ENCODE measurements at places on chromosomes 5 and 9. TPM values are rescaled to one million over a fixed set of nuclear protein-coding genes. Genes with fewer than 3 reads are reported as not detected.

DNA sequence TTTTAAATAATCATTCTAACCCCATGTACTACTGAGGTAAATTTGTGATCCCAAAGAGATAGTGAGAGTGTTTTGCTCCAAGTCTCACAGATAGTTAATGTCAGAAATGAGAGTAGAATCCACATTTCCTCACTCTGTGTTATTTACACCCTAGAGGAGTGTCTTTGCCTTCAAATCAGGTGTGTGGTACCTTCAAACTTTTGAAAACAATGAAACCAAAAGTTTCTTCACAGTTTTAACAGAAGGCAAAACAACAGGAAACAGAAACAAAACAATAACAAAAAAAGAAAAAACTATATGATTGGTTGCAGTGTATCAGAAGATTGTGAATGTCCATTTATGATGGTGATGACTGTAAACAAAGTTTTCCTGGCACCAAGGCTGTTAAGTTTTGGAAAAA is 85.9 kb downstream of the ERBIN start:
- DNase-seq, result no peak

Gene SLC25A2
- total RNA-seq, result not detected

DNA sequence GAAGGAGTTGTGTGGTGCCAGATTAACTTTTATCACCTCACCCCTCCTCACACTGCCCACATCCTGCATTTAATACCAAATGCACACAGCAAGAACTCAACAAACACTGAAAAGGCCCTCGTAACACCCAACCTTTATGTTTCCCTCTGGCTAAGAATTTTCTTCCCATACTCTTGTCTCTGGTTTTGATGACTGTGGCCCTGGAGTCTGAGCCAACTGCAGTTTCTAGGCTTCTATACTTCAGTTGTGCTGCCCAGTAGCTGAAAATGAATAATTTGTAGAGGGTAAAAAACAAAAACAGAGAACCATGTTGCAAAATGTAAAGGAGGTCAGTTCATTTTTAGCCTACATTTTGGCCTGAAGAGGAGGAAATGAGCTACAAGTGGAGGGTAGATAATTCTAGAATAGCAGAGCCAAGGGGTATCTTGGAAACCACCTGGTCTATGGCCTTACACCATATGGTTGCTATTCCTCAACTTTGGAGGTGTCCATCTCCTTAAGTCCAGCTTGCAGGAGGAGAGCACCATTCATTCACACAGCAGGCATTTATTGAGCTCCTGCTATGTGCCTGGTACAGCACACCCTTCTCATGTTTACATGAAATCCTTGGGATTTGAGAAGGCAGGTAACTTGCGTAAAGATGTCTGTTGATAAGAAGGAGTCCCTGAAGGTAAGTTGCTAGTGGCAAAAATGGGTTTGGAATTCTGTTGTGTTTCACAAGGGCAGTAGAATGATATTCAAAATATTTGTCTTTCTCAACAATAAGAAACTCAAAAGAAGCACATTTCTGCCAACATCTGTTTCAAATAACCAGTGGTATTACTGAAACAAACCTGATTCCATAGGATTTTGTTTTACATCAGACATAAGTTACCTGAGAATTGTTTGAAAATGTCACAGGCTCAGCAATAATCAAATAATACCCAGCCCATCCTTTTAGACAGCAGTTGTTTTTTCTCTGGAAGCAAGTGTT is 83.8 kb upstream of the TNFAIP8 start:
- no peak for DNase-seq

GRCh38 chr5:132540764-132541163 is 2.6 kb downstream of the IL5 start:
- no peak for DNase-seq

- no peak for DNase-seq
Observed at GRCh38 chr9:93089481-93089991, 6.5 kb upstream of the CARD19 start.

GRCh38 chr9:90379771-90380170 is 262.9 kb downstream of the DIRAS2 start:
- no peak for DNase-seq

Gene ELL2
- total RNA-seq, result 46.8 TPM

- DNase-seq, result no peak
Observed at GRCh38 chr5:9339206-9339818, 206.6 kb downstream of the SEMA5A start.

Gene RPP25L
- 65.5 TPM for total RNA-seq

GRCh38 chr9:38316166-38316780 is 76.2 kb upstream of the ALDH1B1 start:
- no peak for DNase-seq

DNA sequence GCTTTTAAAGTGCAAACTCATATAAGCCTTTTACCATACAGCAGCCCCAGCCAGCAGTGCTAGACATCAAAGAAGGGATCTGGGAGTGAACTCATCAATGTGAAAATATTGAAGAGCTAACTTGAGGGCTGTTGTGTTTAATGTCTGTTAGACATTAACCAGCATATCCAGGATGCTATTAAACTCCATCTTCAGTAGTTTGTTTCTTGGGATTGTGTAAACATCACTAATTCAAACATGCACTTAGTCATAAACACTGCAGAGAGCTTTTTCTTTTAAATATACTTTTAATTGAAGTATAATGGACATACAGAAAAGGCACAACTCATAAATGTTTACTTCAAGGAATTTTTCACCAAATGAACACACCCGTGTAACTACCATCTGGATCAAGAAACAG is 81.8 kb downstream of the TMEM252 start:
- no peak for DNase-seq

DNA sequence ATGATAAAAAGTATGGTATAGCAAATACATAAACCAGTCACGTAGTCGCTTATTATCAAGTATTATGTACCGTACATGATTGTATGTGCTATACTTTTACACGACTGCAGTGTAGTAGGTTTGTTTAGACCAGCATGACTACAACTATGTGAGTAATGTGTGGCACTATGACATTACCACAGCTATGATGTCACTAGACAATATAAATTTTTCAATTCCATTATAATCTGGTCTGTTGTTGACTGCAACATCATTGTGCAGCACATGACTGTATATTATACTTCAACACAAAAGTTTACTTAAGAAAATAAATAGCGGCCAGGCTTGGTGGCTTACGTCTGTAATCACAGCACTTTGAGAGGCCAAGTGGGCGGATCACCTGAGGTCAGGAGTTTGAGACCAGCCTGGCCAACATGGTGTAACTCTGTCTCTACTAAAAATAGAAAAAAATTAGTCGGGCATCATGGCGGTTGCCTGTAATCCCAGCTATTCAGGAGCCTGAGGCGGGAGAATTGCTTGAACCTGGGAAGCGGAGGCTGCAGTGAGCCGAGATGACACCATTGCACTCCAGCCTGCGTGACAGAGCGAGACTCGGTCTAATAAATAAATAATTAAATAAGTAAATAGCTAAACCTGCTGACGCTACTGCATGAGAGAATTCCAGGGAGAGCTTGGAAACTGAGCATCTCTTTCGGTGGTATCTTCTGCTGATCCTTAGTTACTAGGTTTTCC is 24.6 kb upstream of the JADE2 start:
- DNase-seq, result no peak

Gene TRPM6
- total RNA-seq, result 122 TPM

- DNase-seq, result no peak
Observed at GRCh38 chr9:14471041-14471440, 157.1 kb upstream of the NFIB start.

DNA sequence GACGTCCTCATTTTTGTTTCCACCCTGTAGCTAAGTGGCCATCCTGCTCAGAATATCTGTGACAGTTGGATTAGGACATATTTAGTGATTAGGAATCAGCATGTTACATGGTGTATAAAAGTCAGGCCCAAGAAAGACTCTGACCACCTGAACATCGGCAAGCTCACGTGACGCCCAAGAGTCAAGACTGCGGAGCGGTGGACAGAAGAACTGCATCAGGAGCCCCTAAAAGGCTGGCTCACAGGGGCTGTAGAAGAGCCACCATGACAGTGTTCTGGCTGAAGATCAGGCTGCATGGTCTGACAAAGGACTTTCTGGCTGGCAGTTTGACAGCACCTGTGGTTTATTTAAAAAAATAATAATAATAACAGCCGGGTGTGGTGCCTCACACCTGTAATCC is 185.3 kb downstream of the AUH start:
- DNase-seq, result peak; percentile 3

Gene SLCO6A1
- not detected for total RNA-seq

Measured in transverse colon (tissue), 4 donors.